Activated naive CD4-positive, alpha-beta T cell treated with anti-CD3 and anti-CD28 coated beads, Interleukin-2, amount 10 ng/mL, durations not matched to agents 5 hours and 36 hours (primary cell): ENCODE measurements at places on chromosomes 5 and 9. TPM values are rescaled to one million over a fixed set of nuclear protein-coding genes. Genes with fewer than 3 reads are reported as not detected.

SPATA31E1 gene
- not detected for total RNA-seq

SLC35A4 gene
- total RNA-seq, result 80.4 TPM

IFNA10 gene
- total RNA-seq, result not detected

EQTN gene
- not detected for total RNA-seq

EMB gene
- total RNA-seq, result 156 TPM

PCDHA9 gene
- not detected for total RNA-seq

DAB2IP gene
- not detected for total RNA-seq

SOX30 gene
- total RNA-seq, result not detected

GSN gene
- 2.5 TPM for total RNA-seq

CCL27 gene
- not detected for total RNA-seq

PRR16 gene
- not detected for total RNA-seq

SMIM33 gene
- 2.1 TPM for total RNA-seq

NR2F1 gene
- total RNA-seq, result not detected

PCDHA12 gene
- not detected for total RNA-seq

DRD1 gene
- not detected for total RNA-seq

CD180 gene
- total RNA-seq, result 0.48 TPM

PKD2L2 gene
- total RNA-seq, result not detected

NUTM2F gene
- not detected for total RNA-seq

GAS1 gene
- 0.67 TPM for total RNA-seq

FOXD4L5 gene
- 0.18 TPM for total RNA-seq

PCDHGB6 gene
- 0.05 TPM for total RNA-seq

PCDHGC4 gene
- not detected for total RNA-seq
